ENCODE measurements at places on chromosomes 2 and 18. TPM values are rescaled to one million over a fixed set of nuclear protein-coding genes. Genes with fewer than 3 reads are reported as not detected.

POLR1A gene
- 27.5 TPM for total RNA-seq

GTF2A1L gene
- not detected for total RNA-seq

SLC23A3 gene
- 0.64 TPM for total RNA-seq

KCNK3 gene
- 0.44 TPM for total RNA-seq

CYP26B1 gene
- 1.9 TPM for total RNA-seq

PTH2R gene
- not detected for total RNA-seq

KCNG2 gene
- total RNA-seq, result 0.20 TPM

R3HDM1 gene
- total RNA-seq, result 26.0 TPM

LAMA1 gene
- 5.5 TPM for total RNA-seq

CFC1 gene
- not detected for total RNA-seq

LOXHD1 gene
- total RNA-seq, result 0.12 TPM

LIMS2 gene
- 6.0 TPM for total RNA-seq

PJVK gene
- 1.4 TPM for total RNA-seq

CHST9 gene
- total RNA-seq, result 0.56 TPM

ANKRD29 gene
- 11.2 TPM for total RNA-seq

SLC30A3 gene
- not detected for total RNA-seq

CAPN13 gene
- total RNA-seq, result 1.4 TPM

CD8B gene
- not detected for total RNA-seq

GPR155 gene
- total RNA-seq, result 3.7 TPM

EIF2B4 gene
- total RNA-seq, result 29.2 TPM

LHCGR gene
- not detected for total RNA-seq

AGAP1 gene
- total RNA-seq, result 17.1 TPM
